Amygdala (tissue), 56 donors: ENCODE measurements at places on chromosomes 7 and 10.
A peak's percentile ranks its signal among the peaks of the same experiment; 100 is the strongest.

DNA sequence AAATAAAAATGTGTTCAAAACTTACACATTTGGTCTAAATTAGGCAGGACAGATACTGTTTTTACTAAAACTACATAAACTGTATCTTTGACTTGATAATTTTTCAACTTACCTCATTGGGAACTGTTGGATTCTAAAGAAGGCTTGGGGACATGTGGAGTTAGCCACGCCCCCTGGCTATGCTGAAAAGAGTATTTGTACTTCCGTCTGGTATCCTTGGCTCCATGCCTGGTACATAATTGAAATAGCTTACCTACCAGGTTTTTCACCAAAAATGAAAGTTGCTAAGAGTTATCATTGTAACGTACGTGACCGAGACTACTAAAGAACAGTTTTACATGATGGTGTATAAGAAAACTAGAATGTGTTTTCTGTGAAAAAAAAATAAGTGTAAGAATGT is 604.8 kb upstream of the IGFBP3 start:
- DNase-seq, result no peak

GRCh38 chr7:100604976-100605911 is 3.1 kb downstream of the PCOLCE start:
- DNase-seq, result peak; percentile 8

DNA sequence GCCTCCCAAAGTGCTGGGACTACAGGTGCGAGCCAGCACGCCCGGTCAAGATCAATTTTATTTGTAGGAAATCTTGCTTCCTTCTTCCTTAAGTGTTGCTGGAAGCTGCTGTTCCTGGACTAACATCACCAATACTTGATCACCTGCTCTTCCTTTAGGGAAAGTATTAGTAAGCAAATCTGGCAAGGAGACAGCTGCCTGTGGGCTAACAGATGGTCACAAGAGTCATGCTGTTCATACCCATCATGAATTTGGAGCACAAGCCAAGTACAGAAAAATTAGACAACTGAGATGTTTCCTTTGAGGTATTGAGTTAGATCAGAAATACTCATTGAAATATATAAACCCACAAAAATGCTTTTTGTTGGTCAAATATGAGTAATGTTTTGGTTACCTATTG is 27.9 kb downstream of the BAIAP2L1 start:
- no peak for DNase-seq

- DNase-seq, result no peak
Measured at GRCh38 chr7:25031007-25031406, 51.0 kb upstream of the OSBPL3 start.

- no peak for DNase-seq
Measured at GRCh38 chr7:27183682-27184336, 1.2 kb downstream of the HOXA11 start.

DNA sequence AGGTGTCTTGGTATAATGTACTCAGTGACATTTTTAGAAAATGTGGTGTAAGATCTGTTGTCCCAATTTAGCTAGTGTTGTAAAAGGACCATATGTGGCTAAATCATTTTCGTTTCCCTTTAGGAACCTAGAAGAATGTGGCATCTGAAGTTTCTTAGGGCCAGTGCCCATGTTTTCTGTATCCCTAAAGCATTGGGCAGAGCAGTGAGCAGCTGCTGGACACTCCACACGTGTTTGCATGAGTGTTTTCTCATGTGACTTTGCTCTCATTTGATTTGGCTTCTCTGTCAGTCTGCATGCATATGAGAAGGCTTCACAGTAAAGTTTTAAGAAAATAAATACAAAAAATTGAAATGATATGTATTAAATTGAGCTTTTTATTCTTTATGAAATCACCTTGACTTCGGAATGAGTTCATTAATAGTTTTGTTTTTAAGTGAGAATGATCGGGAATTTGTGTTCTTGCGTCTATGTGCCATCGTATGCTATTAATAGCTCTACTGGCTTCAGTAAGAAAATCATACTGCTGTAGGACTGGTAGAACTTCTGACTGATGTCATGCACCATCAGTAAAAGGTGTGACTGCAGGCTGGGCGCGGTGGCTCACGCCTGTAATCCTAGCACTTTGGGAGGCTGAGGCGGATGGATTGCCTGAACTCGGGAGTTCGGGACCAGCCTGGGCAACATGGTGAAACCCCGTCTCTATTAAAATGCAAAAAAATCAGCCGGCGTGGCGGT is 61.3 kb downstream of the RBM33 start:
- no peak for DNase-seq

DNA sequence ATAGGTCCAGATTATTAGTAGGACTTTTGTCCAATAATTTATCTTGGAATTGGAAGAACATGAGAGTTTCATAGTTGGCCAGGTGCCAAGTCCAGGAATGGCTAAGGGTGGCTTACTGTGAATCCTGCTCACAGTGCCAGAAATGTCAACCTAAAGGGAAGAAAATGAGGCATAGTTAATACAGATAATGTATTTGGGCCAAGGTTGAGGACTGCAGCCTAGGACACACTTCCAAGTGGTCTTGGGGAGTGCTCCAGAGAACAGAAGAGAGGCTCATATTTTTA is 78.2 kb downstream of the MAPK8 start:
- DNase-seq, result no peak

DNA sequence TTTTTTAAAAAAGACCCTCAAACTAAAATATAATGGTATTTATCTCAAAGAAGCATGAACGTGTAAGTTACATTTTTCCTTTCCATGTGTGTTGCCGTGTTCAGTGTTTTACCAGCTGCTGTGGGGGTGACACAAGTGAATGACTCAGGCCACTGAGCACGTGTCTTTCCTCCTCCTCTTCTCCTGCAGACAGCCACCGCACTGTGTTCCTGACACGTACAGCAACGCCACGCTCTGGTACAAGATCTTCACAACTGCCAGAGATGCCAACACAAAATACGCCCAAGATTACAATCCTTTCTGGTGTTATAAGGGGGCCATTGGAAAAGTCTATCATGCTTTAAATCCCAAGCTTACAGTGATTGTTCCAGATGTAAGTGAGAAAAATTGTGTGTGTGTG is 29.7 kb downstream of the TMEM248 start:
- DNase-seq, result peak; percentile 66

- DNase-seq, result no peak
Measured at GRCh38 chr7:155506854-155507337, 39.5 kb downstream of the CNPY1 start.

GRCh38 chr7:82410461-82410860 is 33.1 kb downstream of the CACNA2D1 start:
- DNase-seq, result peak; percentile 33

GRCh38 chr7:95986178-95986764 is 213.9 kb downstream of the DYNC1I1 start:
- no peak for DNase-seq

- no peak for DNase-seq
Measured at GRCh38 chr7:106655703-106656498, 5.1 kb downstream of the CCDC71L start.

- DNase-seq, result no peak
Measured at GRCh38 chr7:78139335-78139734, 340.8 kb downstream of the PHTF2 start.

- no peak for DNase-seq
Measured at GRCh38 chr7:70505886-70506285, 626.1 kb upstream of the GALNT17 start.

GRCh38 chr7:106720641-106721040 is 59.7 kb upstream of the CCDC71L start:
- no peak for DNase-seq

DNA sequence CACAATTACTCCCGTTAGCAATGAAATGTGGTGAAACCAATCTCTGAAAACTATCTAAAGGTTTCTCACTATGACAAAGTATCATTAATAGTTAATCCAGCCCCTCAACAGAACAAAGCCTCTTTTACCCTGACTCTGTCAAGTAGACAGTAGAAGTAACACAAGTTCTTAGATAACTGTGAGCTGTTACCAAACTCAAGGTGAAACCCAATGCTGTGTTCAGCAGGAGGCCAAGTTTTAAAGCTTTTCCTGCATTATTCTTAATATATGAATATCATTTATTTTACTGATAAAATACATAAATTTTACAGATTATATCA is 109.1 kb downstream of the SRPK2 start:
- DNase-seq, result no peak

DNA sequence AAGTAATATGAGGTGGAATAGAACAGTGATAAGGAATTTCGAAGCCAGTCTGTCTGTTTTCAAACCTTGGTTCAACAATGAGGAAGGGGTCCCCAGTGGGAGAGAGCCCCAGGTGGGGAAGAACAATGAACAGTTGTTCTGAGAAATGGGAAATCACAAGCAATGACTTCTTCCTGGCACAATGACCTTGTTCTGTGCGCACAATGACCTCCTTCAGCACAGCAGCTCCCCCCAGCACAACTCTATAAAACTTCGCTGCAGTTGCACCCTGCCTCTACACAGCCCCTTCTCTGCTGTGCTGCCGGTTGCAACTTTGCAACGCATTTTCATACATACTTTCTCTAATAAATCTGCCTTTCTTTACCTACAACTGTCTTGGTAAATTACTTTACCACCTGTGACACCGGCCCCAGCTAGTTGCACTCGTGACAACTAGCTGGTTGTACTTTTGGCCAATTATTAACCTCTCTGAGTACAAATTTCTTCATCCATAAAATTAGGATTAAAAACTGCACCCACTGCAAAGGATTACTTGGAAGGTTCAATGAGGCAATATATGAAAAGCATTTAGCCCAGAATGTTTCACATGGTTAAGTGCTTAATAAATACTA is 40.5 kb downstream of the ASB4 start:
- DNase-seq, result peak; percentile 6

DNA sequence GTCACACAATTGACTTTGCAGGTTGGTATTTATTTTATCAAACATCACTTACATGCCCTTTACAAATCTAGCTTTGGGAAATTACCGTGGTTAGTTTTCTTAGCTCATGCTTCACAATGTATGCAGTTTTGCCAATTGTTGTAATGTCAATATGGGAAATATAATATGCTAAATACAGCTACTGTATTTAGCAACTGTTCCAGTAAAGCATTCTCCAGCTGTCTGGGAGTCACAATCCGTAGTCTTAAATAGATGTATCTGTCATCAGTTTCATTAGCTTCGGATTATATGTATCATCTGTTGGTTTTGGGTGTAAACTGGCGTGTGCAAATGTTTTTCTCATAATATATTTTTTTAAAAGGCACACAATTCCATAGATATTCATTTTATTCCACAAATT is 19.4 kb upstream of the AHR start:
- no peak for DNase-seq

- DNase-seq, result no peak
Measured at GRCh38 chr10:67669978-67670377, 26.0 kb downstream of the CTNNA3 start.

GRCh38 chr10:7354330-7355047 is 56.3 kb downstream of the SFMBT2 start:
- DNase-seq, result no peak

DNA sequence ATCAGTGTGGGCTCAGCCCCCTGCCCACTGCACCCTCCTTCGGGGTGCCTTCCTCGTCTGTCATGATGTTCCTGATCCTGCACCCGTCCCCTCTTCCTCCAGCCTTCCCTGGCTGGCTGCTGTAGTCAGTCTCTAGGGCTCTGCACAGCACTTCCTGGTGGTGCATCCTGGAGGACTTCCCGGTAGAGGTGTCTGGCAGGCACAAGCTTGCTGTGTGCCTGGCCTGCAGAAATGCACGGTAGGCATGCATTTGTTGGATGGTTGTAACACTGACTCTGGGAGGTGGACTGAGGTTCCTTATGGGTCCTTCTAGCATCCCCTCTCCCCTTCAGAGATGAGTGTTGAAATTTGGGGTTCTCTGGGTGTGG is 92.8 kb downstream of the BMS1 start:
- DNase-seq, result no peak

DNA sequence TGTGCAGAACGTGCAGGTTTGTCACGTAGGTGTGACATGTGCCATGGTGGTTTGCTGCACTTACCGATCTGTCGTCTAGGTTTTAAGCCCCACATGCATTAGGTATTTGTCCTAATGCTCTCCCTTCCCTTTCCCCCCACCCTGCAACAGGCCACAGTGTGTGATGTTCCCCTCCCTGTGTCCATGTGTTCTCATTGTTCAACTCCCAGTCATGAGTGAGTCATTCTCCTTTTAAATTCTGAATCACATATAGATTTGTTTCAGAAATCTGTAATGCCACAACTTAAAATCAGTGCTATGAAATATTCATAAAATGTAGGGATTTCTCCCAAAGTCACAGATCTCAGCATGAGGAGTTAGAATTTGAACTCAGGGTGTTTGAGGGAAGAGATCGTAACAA is 552.5 kb upstream of the MBL2 start:
- no peak for DNase-seq

GRCh38 chr10:79405221-79405994 is 40.0 kb downstream of the ZCCHC24 start:
- no peak for DNase-seq

- no peak for DNase-seq
Measured at GRCh38 chr7:101386558-101387231, 24.0 kb downstream of the COL26A1 start.

GRCh38 chr10:3107426-3107961 is 40.1 kb downstream of the PFKP start:
- peak; percentile 83 for DNase-seq

DNA sequence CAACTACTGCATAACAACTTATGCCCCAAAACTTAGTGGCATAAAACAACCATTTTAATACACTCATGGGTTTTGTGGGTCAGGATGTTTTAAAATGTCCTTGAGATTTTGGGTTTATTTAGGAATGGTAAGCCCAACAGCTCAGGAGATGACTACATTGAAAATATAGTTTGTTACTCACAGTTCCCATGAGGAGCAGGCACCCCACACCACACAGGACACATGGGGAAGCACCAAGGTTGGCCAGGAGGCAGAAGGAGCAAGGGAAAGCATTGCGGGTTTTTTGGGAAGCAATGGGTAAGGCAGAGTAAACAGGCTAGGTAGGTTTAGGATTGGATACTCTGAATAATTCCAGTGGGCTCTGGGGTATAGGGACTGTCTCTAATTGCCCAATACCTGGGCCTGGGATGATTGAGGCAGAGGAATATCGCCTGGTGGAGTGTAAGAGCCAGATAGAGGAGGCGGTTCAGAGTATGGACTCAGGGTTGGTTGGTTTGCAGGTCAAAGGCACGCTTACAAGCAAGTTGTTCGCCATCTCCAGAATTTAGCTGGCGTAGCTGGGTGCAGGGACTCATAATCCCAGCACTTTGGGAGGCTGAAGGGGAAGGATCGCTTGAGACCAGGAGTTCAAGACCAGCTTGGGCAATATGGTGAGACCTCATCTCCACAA is 10.0 kb upstream of the MARVELD1 start:
- no peak for DNase-seq
